ENCODE measurements at places on chromosomes 13 and 19.

- DNase-seq: no peak
Measured at GRCh38 chr13:110403721-110404120, 96.6 kb downstream of the COL4A2 start.

- DNase-seq: no peak
Measured at GRCh38 chr19:15398501-15399233, 19.1 kb upstream of the AKAP8 start.

- no peak for DNase-seq
Measured at GRCh38 chr13:111475488-111475887, 155.0 kb downstream of the TEX29 start.

DNA sequence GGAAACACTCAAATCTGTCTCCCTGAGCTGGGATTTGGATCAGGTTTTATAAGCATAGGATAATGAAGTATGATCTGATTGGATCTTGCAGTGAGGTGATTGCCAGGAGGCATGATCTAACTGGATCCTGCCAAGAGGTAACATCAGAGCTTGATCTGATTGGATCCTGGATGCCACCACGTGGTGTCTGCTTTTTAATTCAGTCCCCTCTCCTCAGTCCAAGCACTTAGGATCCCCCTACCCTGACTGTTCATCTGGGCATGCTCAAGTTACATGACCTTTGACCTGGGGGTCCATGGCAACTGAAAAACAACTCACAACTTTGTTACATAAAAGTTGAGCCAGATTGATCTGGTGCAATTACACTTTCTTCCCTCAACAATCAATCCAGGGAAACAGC, 47.5 kb upstream of the LSM14A start:
- no peak for DNase-seq

DNA sequence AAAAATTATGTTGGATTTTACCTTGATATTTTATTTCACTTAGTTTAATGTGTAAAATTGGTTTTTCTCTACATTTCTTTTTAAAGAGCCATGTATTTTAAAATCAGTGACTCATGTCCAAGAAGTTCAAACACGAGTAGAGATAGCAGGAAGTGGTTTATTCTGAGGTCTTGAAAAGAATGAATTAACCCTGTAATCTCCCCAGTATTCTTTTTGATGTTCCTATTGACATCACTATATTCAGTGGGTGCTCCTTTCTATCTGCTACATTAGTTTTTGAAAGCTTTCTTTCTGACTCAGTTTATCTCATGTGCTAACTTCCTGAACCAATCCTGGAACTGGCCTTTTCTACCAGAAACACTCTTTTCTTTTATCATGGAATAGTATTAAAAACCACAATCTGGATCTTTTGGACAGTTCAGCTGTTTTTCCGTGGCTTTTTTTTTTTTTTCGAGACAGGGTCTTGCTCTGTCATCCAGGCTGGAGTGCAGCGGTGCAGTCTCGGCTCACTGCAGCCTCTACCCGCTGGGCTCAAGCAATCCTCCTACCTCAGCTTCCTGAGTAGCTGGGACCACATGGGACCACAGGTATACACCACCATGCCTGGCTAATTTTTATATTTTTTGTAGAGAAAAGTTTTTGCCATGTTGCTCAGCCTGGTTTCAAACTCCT, 114.9 kb downstream of the PCCA start:
- DNase-seq: no peak

DNA sequence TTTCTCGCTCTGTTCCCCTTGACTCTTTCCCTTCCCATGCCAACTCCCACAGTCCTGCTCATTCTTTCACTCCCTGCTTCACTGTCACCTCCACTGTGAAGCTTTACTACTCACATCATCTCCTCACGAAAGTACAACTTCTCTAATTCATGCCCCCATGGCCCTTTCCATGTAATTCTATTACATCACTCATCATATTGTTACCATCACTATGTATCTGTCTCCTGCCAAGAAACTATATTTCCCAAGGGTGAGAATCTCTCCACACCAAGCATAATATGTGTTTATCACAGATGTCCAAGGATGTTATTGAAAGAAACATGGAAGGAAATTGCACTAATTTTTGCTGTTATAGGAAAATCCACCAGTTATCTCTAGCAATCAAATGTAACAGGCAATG, 37.2 kb upstream of the LRCH1 start:
- no peak for DNase-seq

DNA sequence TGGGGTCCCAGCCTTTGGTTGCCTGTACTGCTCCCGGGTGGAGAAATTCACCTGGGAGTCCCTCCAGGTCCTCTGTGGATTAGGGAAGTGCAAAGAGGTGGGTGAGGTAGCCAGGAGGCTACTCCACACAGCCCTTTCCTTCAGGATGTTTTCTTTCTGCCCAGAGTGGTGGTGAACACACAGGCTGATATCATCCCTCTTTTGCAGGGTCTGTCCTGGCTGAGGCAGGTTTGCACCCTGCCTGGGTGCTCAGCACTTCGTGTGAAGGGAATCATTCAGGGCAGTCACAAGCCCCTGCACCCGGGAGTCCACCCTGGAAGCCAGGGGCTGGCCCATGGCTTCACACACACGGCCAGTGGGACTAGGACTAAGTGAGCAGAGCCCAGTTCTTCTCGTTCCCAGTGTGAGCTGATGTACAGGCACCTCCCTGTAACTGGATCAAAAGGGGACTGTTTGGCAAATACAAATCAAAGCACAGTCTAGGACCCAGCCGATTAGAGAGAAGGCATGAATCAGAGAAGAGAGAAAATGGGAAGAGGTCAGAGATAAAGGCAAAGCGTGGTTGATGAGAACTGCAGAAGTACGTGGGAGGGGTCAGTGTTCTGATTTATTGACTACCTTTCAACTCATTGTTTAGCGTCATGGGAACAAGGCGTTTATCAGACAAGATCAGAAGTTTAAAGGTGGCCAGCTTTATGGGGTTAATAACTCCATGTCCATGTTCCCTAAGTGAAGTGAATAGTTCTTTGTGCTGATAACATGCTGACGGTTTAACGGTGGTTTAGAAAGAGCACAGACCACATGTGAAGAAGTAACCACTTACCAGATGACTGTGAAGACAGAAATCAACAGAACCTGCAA, 30.4 kb upstream of the SPATA13 start:
- no peak for DNase-seq
